Spinal cord (tissue), 10 donors: ENCODE measurements at places on chromosomes 7 and 10. TPM values are rescaled to one million over a fixed set of nuclear protein-coding genes. Genes with fewer than 3 reads are reported as not detected.

Gene TWIST1
- 19.9 TPM for total RNA-seq

- no peaks in the 10 kb centered on the region for H3K4me1 ChIP-seq
- peak; percentile 74 for DNase-seq
- no peak overlapping the region for H3K4me3 ChIP-seq
Measured at GRCh38 chr10:50937230-50937907, 51.9 kb upstream of the A1CF start.

- H3K4me3 ChIP-seq: no peak overlapping the region
- H3K36me3 ChIP-seq: no peaks in the 10 kb centered on the region
- no peak for DNase-seq
- H3K27me3 ChIP-seq: no peaks in the 10 kb centered on the region
- H3K4me1 ChIP-seq: peaks cover 5% of the 10 kb centered on the region
- H3K27ac ChIP-seq: no peak overlapping the region
Measured at GRCh38 chr10:17066000-17066399, 63.6 kb downstream of the CUBN start.

DNA sequence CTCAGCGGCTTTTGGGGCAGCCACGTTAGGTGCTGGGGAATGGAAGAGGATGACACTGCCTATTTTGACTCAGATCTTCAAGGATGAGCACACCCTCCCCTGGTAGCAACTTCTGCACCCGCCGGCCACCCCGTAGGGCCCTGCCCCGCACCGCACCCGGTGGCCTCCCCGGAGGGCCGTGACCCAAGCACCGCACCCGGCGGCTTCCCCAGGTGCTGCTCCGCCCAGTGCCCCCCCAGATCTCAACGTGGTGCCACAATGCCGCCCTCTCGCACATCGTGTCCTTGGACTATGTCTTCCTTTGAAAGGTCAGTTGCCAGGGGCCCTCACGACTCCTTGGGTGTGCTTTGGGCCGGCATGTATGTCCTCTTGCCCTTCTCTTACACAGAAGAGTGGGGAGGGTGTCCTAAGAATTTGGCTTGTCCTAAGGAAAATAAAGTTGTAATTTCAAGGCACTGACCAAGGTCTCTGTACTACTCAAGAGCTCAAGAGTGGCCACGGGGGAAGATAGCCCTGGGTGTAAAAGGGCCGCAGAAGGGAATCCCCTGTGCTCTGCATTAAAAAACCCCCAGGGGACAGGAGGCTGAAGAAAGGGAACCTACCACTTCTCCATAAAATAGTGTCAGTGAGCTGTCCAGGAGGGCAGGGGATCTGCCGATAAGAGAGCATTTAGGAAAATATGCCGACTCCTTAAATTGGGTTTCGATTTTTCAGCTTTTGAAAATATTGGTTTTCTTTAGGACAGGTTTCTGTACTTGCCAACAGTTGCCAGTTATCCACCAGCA, 1.6 kb upstream of the LANCL2 start:
- no peak overlapping the region for H3K4me3 ChIP-seq
- H3K27ac ChIP-seq: no peak overlapping the region
- no peaks in the 10 kb centered on the region for H3K27me3 ChIP-seq

DNA sequence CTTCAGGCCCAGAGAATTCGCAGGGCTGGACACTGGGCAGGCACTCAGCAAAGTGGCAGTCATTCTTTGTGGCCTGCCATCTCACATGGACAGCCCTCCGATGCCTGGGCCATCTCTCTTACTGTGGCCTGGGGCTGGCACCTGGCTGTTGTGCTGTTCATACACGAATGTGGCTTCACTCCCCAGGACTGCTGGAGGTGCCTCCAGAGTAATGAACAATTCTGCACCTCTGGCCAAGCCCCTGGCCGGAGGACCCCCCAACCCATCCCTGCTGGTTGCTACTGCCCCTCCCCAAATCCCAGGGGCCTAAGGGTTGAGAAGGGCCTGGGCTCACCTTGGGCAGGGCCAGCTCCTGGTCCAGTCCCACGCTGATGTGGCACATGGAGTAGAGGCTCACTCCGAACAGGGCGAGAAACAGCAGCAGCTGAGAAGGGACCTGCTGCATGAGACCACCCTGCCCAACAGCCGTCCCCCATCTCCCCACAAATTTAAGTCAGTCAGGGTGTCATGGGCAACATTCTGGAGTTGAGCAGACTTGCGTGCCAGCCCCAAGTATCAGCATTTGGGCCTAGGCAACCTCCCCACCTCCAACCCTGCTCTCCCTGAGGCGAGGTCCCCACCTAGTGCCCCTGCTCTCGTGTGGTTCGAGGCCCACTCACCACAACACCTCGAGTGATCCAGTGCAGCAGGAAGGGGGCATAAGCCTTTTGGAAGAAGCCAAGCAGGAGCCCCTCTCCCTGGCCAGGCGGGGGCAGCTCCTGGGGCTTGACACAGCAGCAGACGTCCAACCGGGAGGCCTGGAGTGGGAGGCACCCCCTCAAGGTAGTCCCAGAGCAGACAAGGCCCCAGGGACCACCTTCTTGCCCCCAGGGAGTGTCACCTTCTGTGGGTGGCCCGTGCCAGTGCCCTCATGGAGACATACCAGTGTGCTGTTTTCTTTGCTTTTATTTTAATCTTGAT, 9.4 kb downstream of the NPC1L1 start:
- no peaks in the 10 kb centered on the region for H3K4me1 ChIP-seq
- no peak overlapping the region for H3K27ac ChIP-seq
- no peaks in the 10 kb centered on the region for H3K36me3 ChIP-seq
- no peak for DNase-seq
